Tongue (tissue), 3 donors: ENCODE measurements at places on chromosomes 2 and 18.

DNA sequence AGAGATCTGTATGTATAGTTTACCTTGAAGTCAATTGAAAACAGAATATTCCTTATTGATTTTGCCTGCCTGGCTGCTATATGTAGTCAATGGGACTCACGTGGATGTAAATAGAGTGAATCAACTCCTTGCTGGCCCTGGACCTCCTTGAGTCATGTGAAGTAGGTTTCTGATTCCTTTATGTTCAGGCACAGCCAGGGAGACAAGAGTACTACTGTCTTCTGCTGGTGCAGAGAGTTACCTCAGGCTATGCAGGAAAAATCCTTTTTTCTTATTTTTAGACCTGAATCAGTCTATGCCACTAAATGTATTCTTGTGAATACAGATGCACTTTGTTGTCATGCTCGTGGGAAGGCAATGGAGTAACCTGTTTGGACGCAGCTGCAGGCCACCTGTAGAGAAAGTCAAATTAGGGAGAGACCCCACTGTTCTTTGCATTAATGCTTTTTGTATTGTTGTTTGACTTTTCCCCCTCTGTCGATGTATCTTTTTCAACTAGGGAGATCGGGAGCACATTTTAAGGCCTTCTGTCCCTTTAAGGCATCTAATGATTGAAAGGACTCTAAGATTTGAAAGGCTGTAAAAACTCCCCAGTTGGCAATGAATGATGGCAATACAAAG is 473.9 kb downstream of the ARHGAP15 start:
- no peak for DNase-seq

GRCh38 chr2:66445925-66446871 is 11.3 kb downstream of the MEIS1 start:
- DNase-seq: peak; percentile 55

DNA sequence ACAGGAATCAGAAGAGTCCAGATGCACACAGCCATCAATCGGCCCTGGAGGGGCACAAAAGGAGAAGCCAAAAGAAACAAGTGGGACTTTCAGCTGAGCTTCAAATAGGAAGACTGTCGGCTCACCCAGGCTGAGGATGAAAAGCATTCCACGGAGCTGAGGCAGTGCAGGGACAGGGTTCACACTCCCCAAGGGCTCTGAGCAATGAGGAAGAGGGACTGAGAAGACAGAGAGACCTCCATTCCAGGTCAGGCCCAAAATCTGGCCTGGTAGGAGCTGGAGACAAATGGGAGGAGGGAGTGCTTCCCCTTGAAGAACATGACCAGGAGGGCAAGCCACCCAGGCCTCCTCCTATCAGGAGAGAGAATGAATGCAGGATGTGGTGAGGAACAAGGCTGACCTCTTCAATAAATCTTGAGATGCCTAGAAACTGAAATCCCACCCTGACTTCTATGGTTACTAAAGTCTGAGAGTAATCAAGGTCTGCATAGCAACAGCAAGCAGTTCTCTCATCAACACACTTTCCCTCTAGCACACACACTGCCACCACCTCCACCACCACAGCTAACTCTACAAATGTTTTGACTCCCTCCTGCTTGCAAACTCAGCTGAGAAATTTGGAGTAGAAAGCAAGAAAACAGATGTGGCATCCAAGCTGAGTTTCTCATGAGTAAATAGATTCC is 434.4 kb downstream of the TNS1 start:
- peak; percentile 50 for DNase-seq

DNA sequence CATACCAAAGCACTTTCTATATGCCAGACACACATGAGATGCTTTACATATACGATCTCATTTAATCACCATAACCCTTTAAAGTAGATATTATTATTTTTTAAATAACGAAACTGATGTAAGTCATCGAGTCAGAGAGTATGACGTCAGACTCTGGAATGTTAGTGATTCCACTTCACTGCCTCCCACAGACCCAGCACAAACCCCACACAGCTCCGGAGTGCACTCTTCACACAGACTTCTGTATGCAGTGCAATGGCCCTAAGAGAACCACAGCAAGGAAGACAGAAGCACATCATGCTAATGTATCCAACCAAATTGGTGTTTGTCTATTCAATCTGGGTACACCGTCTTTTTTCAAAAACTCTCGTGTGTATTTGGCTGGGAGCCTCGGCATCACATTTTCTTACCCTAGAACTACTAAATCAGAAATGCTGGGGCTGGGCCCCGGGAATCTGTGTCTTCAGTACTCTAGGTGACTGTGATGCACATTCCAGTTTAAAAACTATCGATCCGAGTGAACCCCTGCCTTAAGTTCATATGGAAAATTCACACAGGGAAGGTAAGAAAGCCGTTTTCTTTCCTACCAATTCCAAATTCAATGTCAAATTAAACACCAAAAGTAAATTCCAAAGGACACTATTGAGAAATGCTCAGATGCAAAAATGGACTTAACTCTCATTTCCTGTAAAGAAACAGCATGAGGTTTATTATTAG is 117.7 kb upstream of the ACVR1C start:
- DNase-seq: no peak

GRCh38 chr2:217325251-217325650 is 465.4 kb upstream of the TNP1 start:
- no peak for DNase-seq

DNA sequence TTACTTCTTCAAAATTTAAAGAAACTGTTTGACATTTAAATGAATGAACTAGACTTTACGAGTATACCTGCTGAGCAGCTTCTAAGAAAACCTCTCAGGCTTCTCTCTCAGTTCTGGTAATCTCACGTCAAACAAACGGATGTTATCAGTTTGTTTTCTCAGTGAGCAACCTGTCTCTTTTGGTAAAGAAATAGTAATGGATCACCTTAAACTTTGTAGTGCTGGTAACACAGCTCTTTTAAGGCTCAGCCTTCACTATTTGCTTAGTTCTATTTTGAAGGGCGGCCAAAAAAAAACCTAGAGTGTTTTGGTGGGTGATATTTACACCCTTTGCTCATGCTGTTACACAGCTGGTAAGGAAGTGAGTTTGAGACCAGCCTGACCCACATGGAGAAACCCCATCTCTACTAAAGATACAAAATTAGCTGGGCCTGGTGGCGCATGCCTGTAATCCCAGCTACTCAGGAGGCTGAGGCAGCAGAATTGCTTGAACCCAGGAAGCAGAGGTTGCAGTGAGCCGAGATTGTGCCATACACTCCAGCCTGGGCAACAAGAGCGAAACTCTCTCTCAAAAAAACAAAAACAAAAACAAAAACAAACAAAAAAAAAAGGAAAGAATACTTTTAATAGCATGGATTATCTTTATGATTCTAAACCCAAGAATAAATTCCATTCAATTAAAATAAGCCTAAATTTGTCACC is 15.9 kb downstream of the FN1 start:
- DNase-seq: no peak

GRCh38 chr2:50225021-50225928 is 806.7 kb downstream of the NRXN1 start:
- DNase-seq: no peak

- no peak for DNase-seq
Measured at GRCh38 chr2:208363485-208363884, 43.1 kb upstream of the PTH2R start.

- DNase-seq: no peak
Measured at GRCh38 chr2:20620696-20621365, 30.1 kb downstream of the HS1BP3 start.

DNA sequence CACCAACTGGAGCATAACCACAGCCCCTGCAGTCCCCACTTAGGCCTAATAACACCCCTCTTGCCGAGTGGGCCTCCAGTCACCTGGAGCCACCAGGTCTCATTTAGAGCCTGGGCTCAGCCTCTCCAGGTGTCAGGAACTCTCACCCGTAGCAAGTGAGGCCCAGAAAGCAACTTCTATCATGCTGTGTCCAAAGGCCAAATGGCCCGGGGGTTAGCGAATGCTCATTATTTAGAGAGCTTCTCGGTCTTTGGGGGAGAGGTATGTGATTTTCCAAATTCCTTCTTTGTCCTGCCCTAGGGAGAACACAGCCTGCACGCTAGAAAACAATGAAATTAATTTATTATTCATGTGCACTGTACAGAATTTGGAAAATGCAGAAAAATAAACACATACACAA is 109.9 kb upstream of the PTPRM start:
- no peak for DNase-seq

GRCh38 chr2:36403675-36404230 is 48.2 kb downstream of the CRIM1 start:
- DNase-seq: no peak

DNA sequence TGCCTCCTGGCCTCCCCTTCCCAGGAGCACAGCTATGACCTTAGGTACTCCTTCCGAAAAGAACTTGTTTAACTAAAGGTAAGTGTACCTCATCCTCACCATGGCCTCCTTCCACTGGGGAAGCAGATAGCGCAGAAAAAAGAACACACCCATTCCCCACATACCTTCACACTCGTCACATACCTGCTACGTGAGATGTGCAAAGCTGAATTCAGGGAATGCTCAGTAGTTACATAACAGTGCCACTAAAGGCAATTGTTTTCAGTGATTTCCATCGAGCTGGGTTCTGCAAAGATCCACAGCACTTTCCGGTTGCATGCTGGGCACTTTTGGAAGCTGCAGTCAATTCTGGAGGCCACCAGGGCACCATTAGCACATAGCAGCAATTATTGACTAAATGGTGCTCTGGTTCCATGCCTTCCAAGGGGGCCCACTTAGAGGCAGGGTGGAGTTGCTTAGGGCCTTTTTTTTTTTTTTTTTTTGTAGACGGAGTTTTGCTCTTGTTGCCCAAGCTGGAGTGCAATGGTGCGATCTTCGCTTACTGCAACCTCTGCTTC is 41.0 kb downstream of the PAX8 start:
- no peak for DNase-seq

DNA sequence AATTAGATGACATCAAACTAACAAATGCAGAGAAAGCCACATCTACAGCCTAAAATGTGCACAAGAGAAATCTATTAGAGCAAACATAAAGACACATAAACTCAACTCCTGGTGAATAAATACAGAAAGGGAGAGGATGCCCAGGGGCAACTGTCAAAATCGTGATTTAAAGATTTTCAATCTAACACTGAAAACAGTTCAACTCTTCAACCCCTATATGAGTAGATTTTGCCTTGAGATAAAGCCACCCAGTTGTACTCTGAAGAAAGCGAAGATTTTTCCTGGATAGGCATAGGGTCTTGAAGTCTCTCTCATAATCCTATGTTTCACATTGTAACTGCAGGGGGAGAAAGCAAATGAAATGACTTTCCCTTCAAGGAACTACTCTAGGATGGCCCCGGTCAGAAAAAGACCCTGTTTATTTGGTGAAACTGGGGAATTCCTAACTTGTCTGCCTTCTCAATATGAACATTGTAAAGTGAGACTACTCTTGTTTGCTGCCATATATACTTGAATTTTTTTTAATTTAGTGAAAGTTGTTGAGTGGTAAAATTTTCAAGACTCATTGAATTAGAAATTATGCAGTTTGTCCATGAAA is 226.7 kb downstream of the ERBB4 start:
- DNase-seq: no peak

DNA sequence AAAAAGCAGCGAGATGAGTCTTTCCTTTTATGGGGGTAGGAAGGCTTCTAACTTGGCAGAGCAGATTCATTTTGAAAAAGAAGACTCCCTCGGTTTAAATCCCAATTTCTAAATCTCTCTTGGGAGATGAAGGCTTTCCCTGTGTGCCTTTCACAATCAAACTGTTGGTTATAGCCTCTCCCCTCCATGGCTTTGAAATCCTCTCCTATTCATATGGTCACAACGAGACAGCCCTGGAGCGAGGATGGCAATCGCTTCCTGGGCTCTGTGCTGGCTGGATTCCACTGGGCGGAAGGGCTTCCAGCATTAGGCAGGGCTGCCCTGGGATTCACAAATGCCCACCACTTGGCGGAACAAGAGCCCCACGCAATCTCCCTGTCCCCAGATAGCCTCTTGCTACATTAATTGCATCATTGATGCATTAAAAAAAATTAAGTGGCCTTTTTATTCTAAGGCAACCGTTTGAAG is 1.6 kb downstream of the CAVIN2 start:
- peak; percentile 63 for DNase-seq

- DNase-seq: no peak
Measured at GRCh38 chr2:39338502-39338901, 94.7 kb upstream of the CDKL4 start.

DNA sequence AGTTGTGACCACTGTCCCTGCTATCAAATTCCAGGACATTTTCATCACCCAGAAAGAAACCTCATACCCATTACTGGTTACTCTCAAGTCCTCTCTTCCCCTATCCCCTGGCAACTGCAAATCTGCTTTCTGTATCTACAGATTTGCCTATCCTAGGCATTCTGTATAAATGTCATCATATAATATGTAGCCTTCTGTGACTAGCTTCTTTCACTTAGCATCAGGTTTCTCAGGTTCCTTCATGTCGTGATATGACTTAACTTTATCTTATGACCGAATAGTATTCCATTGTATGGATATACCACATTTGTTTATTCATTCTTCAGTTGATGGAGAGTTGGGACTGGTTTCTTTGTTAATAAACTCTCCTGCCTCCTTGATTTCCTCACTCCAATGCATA is 60.5 kb downstream of the PMAIP1 start:
- DNase-seq: no peak

- no peak for DNase-seq
Measured at GRCh38 chr18:11669948-11670275, 19.2 kb upstream of the GNAL start.

GRCh38 chr18:48866856-48867255 is 83.9 kb downstream of the SMAD7 start:
- no peak for DNase-seq

DNA sequence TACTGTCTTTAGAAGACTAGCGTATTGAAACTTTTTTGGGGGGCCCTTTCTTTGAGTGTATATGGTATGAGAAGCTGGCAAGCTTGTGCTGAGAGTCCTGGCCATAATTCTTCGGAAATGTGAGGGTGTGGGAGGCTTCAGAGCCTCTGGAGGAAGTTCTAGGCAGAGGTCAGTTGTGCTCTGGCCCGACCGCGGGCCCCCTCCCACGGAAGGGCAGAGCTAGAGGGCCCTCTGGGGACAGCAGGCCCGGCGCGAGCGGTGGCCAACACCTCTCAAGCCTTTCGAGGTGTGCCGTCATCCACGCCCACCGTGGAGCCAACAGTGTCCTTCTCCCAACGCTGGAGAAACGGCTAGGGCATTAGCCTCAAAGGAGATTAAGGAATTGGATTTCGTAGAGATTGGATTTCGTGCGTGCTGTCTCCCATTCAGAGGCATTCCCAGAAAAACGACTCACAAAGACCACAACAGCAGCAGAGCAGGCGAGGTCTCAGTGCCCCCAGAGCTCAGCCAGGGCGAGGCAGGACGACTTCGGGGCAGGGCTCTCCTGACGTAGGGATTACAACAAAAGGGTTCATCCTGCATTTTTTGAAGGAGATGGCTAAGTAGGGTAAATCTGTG is 2.2 kb upstream of the MTCL1 start:
- DNase-seq: peak; percentile 33

DNA sequence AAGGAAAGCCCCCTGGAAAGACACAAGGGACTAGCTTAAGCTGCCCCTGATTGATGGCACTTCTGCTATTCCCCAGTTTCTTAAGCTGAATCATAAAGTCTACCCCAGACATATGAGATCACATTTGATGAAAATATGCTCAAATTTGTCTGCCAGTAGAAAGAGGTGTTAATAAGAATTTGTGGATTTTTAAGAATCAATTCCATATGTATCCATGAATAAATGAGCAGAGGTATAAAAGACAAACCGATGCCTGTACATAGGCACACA is 119.9 kb downstream of the CCBE1 start:
- no peak for DNase-seq
